CD4-positive, alpha-beta memory T cell (primary cell): ENCODE measurements at places on chromosomes 2 and 18.

DNA sequence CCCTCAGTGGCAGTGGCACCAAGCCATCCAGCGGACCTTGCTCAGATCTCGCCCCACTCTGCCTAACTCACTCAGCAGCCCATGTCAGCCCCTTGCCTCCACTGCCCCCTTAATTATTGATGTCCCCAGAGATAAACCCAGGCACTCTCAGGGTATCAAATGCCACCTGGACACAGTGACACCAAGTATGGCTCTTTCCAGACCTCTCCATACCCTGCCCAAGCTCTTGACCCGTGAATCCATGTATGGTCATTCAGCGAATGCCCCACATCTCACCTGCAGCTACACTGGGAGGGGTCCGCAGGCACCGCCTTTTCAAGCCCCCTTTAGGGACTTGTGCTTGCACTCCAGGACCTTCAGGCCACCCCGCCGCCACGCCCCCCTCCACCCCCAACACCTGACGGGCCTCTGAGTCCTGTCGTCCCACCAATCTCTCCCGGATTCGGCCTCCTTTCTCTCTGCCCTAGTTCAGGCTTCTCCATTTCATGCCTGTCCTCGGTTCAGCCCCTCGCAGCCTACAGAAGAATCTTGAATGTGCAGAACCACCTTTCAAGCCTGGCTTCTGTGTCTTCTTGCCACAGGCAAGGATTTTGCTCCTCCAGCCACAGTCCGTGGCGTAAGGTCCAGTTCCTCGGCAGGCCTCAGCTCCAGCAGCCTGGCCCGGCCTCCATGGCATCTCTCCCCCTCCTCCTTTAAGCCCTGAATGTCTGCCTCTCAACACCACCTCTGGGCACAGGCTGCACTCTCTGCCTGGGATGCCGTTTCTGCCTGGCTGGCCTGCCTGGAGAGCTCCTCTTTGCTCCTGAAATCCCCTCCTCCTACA is 54.1 kb upstream of the ODC1 start:
- DNase-seq, result no peak

DNA sequence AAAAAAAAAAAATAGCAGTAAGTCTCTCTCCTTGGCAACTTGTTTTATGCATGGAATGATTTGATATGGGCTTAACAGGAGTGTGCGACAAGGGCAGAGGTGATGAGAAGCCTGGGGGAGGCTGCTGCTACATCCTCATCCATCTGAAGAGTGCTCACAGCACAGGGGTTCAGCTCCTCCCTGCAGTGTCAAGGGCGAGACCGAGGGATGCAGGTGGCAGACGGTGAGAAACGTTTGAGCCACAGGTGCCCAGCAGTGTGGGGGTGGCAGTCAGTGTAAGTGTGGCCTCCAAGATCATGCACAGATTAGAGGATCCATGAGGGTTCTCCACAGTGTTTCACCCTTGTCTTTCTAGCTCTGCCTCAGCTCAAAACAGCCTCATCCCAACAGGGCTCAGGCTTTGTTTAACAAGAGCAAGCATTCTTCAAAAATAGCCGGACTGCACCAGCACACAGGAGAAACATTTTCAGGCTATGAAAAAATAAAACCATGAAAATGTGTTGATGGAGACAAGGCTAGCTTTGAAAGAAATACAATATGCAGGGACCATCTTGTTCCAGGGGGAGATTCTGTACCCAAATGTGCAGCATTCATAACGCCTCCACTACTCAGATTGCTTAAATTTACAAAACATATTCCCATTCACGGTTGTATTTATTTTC is 324.5 kb upstream of the MYT1L start:
- no peak for DNase-seq

DNA sequence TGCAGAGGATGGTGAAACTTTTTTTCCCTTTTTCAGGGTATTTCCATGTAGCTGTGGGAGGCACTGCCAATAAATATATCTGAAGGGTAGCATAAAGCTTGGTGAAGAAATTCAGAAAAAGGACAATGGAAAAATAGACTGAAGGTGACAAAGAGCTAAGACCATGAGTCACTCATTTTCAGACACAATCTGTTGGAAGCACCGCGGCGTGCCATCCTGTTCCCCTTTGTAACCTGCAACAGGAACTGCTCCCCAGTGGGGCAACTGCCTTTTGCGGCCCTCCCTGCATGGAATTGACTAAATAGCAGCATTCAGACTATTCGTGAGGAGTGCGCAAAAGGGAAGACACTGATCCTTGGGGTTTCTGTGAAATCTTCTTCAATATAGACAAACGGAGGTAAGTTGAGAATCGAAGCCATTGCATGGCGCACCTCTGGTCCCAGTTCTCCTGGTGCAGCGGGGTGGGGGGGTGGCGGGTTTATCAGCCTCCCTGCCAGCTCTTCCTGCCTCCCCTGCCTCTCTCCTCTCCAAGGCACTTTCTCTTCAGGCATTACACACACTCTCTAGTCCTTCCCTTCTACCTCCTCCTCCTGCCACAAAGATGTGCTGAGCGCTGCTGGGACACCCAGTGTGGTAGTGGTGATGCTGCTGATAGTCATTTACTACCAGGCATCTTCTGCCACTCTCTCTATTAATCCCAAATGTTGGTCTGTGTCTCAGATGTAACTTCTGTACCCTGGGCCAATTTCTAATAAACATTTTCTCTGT is 126.2 kb upstream of the TMEM200C start:
- DNase-seq, result no peak

DNA sequence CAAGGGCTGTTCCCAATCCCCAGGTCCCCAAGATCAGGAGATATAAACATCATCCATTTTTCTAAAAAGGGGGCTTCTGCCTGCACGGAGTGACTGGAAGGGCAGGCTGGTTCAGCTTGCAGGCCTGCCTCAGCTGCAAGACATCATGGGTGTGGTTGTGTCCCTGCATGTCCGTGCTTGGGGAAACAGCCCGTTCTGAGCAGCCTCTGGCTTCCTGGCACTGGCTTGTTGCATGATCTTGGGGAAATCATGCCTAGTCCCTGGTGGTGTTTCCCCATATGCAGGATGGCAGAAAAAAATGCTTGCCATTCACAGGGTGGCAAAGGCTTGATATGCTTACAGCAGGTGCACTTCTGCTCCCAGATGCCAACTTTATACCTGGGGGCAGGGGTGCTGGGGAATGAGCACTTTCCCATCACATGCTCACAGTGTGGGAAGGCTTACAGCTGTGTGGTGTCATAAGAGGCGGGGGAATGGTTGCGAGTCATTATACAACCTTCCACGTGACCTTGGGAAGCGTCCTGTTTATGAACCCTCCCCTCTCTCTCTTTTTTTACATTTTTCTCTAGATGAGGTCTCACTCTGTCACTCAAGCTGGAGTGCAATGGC is 7.2 kb downstream of the PCARE start:
- no peak for DNase-seq
